ENCODE measurements at places on chromosomes 4 and X.

DNA sequence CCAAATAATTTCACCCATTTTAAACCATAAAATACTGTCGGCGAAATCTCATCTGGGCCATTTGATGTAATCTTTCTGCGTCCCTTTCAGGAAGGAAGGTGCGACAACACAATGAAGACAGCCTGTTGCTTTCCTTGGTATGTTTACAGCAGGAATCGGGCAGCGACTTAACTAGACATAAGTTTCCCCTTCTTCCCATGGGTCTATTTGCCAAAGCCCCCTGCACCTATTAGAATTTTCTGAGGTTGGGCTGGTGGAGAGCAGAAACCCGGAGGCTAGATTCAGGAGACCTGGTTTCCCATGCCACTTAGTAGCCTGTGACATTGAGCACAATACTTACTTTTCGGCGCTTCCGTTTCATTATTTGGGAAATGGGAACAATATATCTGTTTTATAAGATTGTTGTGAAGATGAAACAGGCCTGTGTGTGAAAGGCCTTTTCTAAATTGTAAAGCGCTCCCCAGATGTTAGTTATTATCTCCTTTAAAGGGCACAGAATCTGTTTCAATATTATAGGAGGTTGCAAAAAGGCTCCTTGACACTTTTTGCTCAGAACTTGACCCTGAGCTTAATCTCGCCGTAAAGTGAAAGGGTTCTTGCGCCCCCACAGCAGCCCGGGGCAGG, 552 bp upstream of the AFF1 start:
- DNase-seq = peak; percentile 6

DNA sequence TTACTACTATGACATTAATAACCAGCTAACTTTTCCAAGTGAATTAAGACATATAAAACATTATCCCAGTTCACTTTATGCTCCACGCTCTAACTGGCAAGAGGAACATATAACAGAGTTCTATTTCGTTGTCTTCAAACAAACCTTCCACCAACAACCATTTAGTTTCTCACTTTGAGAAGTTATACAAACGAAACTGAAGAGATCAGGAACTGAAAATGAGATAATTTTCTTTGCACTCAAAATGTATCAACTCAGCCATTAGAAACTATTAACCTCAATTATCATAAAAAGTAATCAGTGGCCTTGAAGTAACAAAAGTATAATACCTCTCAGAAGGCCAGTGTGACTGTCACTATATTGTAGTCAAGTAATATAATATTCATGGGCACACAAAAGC, 70.1 kb downstream of the CHM start:
- no peak for DNase-seq

GRCh38 chr4:173805884-173806283, 275.9 kb upstream of the HAND2 start:
- no peak for DNase-seq

DNA sequence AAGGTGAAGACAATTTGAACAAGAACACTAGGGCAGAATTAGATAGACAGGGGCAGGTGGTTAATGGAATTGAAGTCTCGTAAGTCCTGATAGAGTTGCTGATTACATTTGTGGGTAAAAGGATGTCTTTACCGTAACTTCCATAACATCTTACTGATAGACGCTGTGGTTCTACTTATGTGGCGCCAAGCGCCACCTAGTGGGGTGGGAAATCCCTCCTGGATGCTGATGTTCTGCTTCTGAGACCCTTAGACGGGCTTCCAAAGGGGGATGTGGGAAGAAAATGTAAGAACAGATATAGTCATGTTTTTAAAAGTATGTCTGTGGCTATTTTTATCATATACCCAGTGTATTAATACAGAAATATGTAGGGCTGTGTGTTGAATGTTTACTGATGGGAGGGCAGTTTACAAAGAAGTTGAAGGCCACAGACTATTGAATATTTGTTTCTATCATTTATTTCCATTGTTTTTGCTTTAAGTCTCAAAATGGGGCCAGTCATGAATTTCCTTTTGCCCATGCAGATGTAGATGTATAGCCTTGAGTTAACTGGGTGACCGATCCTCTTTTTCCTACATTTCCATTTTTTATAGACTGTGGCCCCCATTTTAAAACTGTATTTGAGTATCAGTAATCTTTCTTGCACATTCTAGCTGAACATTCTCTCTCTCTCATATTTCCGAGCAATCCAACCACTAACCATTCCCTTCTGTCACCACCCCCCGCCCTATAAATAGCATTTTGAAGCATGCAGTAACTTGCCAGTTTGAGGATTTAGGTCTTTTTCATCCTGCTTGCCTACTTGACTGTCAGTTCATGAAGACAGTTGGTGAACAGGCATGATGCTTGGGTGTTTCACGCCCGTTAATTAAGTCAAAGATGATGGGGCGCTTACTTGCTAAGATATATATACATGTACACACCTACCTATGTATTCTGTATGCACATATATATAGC, 12.1 kb upstream of the TLR8 start:
- peak; percentile 38 for DNase-seq

DNA sequence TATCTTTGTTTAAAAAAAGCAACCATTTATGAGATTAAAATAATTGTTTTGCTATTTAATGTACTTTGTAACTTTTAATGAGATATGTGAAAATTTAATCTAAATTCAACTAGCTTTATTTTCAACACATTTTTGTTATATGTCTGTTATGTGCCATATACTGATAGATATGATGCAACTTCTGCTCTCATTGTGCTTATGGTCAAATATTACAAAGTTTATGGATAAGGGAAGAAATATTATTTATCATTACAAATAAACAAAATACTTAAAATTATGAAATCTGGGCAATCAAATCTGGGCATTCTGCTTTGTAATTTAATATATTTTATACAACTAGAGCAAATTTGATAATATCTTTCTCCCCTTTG, 40.0 kb downstream of the PCDH10 start:
- no peak for DNase-seq

DNA sequence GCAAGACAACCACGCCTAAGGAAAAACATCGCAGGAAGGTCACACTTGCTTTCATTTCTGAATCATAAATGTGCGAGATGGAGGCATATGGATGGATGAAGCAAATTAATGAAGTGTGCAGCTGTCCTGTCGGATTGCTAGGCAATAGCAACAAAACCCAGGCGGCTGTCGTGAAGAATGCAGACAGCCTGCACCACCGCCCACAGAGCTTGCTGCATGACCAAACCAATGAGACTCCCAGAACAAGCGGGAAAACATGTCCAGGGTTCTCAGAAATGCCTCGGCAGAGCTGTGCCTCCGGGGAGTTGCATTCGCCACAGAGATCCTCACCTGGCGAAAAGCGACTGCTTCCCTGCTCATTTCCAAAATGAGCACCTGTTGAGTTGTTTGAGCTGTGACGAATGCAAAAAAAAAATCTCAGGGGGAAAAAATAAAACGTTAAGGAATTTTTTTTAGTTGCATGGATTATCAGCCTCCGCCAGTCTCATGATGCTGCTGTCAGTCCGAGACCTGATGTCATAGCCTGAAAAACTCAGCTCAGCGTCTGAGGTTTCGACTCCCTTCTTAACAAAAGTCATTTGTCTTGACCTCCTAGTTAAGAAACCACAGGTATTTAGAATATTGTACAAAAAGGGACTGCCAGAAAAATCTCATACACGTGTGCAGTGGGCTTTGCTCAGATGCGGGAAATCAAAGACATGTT, 155.5 kb upstream of the MXRA5 start:
- DNase-seq = no peak

Data from activated naive CD4-positive, alpha-beta T cell treated with Interleukin-2 at 50 U/mL for 16 hours (primary cell).